ENCODE measurements at places on chromosomes 4 and X. TPM values are rescaled to one million over a fixed set of nuclear protein-coding genes. Genes with fewer than 3 reads are reported as not detected.

The PKD2 gene
- polyA plus RNA-seq, result 7.3 TPM

The ART3 gene
- not detected for polyA plus RNA-seq

The BEX3 gene
- polyA plus RNA-seq, result 46.8 TPM

The CT45A6 gene
- polyA plus RNA-seq, result not detected

The XK gene
- 0.62 TPM for polyA plus RNA-seq

The MBNL3 gene
- 4.2 TPM for polyA plus RNA-seq
